Type B pancreatic cell (in vitro differentiated cells): ENCODE measurements at places on chromosomes 12 and 14. TPM values are rescaled to one million over a fixed set of nuclear protein-coding genes. Genes with fewer than 3 reads are reported as not detected.

DNA sequence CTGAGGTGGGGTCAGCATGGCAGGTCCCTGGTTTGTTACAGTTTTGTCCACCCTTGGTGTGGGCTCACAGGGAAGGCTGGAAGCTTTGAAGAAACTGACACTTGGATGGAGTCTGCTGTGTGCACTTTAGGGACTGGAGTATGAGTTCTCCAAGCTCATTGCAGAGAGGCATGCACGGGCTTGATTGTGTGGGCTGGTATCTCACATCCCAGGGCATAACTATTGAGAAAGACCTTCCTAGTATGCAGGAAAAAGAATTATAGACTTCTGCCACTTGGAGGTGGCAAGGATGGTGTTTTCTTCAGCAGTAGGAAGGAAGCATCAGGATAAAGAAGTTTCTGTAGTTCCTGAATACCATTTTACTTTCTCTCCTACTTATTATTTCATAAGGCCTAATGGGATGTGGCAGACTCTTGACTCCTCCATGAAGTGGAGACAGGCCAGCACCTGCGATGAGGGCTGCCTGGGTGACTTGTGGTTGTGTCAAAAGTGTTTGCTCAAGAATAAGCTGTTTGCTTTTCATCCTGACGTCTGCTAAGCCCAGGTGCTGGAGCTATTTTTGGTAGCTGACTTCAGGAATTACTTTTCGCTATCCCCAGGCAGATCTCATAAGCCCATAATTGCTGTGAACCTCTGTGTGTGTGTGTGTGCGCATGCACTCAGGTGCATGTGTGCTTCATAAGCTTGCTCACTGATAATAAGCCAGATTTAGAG lies 125.8 kb downstream of the KTN1 start:
- H3K4me3 ChIP-seq: no peak overlapping the region
- H3K27ac ChIP-seq: no peak overlapping the region
- H3K36me3 ChIP-seq: no peaks in the 10 kb centered on the region
- peaks cover 10% of the 10 kb centered on the region for H3K4me1 ChIP-seq

DNA sequence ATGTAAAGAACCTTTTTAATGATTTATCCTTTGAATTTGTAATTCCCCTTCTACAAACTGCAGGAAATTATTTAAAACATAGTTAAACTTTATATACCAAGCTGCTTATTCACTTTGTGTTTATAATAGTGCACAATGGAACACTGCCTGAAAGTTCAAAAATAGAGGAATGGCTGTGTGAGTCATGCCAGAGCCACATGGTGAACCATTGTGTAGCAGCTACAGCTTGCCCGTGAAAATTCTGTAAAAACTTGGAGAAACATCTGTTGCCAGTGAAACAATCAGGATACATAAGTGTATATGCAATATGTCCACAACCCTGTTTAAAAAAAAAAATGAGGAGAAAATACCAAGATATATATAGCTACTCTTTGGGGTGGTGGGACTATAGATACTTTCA lies 59.5 kb downstream of the VEZT start:
- H3K4me3 ChIP-seq: no peak overlapping the region
- no peak overlapping the region for H3K27ac ChIP-seq
- H3K4me1 ChIP-seq: no peaks in the 10 kb centered on the region
- no peaks in the 10 kb centered on the region for H3K27me3 ChIP-seq
- peaks cover 39% of the 10 kb centered on the region for H3K36me3 ChIP-seq
- DNase-seq: no peak

GRCh38 chr12:24020397-24021163 lies 71.1 kb upstream of the SOX5 start:
- peak overlapping the region; percentile 22 for H3K27ac ChIP-seq
- H3K27me3 ChIP-seq: peaks cover 3% of the 10 kb centered on the region
- no peak for DNase-seq
- H3K4me3 ChIP-seq: no peak overlapping the region

GRCh38 chr14:99231850-99232713 lies 39.9 kb downstream of the BCL11B start:
- H3K27me3 ChIP-seq: no peaks in the 10 kb centered on the region
- H3K4me3 ChIP-seq: peak overlapping the region; percentile 77
- peak overlapping the region; percentile 65 for H3K27ac ChIP-seq
- peaks cover 10% of the 10 kb centered on the region for H3K36me3 ChIP-seq
- H3K4me1 ChIP-seq: peaks cover 53% of the 10 kb centered on the region

The GNB3 gene
- 6.3 and 25.2 TPM in 2 replicates for total RNA-seq

The USP15 gene
- 43.2 and 47.5 TPM in 2 replicates for total RNA-seq

The SAMD4A gene
- total RNA-seq: 14.4 and 23.0 TPM in 2 replicates

The AQP2 gene
- 0.55 TPM in 1 of 2 replicates, not detected in the other for total RNA-seq
